ENCODE measurements at places on chromosomes 1 and 21.

DNA sequence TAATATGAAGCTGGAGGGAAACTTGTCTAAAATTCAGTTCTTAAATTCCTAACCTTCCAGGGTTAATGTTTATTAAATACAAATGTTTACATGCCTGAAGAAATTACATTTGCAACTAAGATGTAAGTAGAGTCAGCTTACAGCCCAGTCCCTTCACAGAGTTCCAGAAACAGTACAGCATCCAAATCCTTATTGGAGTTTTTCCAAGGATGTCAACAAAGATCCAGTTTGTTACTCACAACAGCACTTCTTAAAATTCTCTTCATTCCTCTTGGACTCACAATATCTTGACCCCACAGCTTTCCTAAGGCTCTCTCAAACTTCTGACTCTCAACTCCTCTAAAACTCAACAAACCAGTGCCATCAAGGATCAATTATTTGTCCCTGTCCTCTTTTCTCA is 50.1 kb upstream of the RWDD3 start:
- no peak for DNase-seq

GRCh38 chr21:41052820-41053555 is 115.0 kb upstream of the BACE2 start:
- DNase-seq = no peak

DNA sequence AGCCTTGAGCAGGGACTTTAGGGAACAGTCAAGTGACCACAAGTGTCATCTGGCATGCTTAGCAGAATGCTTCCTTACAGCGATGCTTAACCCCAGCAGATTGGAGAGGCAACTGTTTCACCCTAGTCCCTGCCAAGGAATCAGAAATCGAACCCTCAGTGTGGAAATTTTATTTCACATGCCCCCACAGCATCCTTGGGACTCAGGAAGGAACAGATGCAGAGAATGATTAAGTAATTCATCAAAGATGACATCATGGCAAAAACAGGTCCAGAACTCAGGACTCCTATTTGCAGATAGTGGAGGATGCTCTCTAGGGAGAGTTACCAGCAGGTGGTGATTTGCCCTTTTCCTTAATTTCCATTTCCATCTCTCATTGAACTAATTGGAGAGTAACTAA is 333.0 kb upstream of the KAZN start:
- no peak for DNase-seq

DNA sequence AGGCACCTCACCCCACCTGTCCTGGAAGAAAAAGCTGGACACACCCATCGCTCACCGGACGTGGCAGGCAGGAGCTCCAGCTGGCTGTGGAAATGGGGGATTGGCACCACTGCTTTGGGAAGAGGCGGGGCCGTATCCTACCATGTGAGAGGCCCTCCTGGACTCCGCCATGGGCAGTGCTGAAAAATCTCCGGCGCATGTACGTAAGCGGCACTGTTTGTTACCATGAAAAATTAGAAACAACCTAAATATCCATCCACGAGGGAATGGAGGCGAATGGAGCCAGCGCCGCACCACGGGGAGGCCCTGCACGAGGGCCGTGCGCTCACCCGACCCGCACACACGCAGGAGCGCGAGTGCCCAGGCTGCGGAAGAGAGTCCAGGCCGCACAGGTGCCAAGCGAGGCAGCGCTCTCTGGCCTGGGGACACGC is 3.1 kb downstream of the KRTAP10-8 start:
- DNase-seq = no peak

- no peak for DNase-seq
Measured at GRCh38 chr1:163444665-163445064, 122.9 kb downstream of the NUF2 start.

- DNase-seq = peak; percentile 3
Measured at GRCh38 chr1:77126307-77126706, 92.9 kb downstream of the PIGK start.

- DNase-seq = no peak
Measured at GRCh38 chr21:21114461-21114860, 116.3 kb downstream of the NCAM2 start.

DNA sequence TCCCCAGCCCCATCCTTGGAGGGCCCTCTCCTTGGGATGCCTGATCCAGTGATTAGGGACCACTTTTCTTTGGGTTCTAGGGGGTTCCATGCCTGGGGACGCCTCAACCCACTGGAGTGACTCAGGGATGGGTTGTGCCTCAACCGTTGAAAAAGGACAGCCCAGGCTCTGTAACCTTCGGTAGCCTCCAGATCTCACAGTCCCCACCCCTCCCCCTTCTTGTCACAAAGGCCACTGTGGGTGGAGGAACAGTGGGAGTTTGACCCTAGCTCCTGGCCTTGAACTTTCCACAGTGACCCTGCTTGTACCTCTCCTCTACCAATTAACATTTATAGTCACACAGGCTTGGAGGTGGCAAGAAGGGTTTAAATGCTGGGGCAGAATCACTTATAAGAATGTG is 2.6 kb upstream of the RORC start:
- DNase-seq = no peak

GRCh38 chr1:221564891-221565290 is 177.0 kb downstream of the DUSP10 start:
- no peak for DNase-seq

- DNase-seq = no peak
Measured at GRCh38 chr1:27136236-27136551, 18.7 kb downstream of the SLC9A1 start.

DNA sequence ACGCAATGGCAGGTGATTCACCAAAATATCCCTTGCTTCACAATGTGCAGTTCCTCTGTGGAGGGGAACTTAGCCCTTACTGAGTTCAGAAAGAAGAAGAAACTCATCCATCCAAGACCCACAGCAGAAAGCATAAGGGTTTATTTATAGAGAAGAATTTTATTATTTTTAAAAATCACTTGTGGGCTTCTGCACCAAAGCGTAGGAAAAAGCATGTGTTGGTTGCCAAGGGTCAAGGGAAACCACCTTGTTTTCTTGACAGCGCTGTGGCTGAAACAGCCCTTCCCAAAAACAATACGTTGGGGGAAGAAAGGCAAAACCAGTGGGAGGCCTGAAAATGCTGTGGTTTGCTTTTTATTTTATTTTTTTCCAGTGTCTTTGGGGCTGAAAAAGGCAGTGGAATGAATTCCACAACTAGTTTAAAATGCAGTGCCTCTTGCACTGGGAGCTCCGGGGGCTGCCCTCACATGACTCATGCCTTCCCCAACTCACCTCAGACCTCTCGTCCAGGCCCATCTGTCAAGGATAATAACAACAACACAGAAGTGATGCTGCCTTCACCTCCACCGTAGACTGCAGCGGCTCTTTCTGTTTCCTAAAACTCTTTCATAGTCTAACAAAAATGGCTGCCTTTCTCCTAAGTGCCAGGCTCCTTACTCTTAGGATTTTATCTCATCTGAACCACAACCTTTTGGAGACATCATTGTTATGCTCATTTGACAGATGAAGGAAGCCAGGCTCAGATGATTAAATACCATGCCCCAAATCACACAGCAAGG is 224.2 kb upstream of the JUN start:
- peak; percentile 13 for DNase-seq

GRCh38 chr1:3948344-3948743 is 48.3 kb upstream of the C1orf174 start:
- no peak for DNase-seq

DNA sequence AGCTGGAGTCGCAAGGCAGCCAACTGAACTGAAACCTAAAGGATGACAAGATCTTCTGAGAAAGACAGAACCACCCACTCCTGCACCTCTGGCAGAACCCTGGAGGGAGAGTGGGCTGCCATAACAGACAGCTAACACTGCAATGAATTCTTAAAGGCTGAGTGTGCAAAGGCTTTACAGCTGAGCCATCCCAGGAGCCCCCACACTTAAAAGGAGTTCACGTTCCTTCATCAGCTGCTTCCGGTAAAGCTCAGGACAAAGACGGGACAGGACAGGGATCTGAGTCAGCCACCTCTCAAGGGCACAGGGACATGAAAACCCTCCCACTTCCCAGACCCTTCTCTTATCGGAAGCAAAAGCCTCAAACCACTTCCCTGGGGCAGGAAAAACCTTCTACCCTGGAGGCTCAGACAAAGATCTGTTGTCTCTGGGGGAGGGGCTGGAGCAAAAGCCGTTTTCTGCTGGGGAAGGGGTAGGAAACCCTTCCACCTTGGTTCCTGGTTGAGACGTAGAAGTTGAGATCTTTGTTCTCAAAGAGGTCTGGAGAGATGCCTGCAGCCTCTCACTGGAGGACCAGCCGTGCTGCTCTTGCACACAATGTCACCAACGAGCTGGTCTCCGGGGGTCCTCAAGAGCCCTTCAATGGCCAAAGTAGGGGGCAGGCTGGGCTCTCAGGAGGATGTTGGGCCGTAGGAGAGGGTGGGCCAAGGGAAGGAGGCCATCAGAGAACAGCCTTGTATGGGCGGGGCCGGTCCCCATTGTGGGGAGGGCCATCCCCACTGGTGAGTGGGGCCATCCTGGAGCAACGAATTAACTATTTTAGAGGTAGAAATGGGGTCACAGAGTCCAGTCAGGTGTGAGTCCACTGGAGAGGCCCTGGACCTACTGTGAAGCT is 452.4 kb downstream of the PTPRU start:
- DNase-seq = peak; percentile 61

DNA sequence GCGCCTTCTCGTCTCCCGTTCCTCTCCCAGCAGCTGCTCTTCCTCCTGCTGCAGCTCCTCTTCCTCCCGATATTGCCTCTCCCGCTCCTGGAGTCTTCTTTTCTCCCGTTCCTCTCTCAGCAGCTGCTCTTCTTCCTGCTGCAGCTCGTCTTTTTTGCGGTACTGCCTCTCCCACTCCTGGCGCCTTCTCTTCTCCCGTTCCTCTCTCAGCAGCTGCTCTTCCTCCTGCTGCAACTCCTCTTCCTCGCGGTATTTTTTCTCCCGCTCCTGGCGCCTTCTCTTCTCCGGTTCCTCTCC is 5.3 kb downstream of the TCHH start:
- DNase-seq = no peak

GRCh38 chr1:157090196-157090647 is 9.4 kb downstream of the ETV3L start:
- DNase-seq = peak; percentile 84

- DNase-seq = no peak
Measured at GRCh38 chr1:117589544-117589943, 16.3 kb upstream of the TENT5C start.

- no peak for DNase-seq
Measured at GRCh38 chr1:235047331-235047871, 81.2 kb downstream of the TOMM20 start.

- no peak for DNase-seq
Measured at GRCh38 chr1:75539230-75540116, 71.4 kb downstream of the SLC44A5 start.

GRCh38 chr1:147567594-147568381 is 26.5 kb downstream of the BCL9 start:
- DNase-seq = no peak

DNA sequence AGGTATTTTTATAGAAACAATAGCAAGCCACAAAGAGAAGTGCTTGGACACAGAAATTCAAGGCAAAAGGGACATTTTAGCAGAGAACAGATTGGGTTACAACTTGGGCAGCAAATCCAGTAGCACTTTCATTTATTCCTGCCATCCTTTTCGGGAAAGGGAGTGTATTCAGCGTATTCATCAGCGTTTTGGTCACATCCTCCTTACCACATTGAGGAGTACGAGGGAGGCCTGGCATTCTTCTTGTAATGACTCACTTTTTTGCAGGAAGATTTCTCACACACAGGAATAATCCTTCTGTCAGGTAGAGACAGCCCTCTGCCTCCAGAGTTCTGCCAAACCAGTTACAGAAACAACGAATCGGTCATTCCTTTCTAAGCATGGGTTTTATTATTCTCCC is 18.1 kb upstream of the FAM78B start:
- DNase-seq = no peak
